ENCODE measurements at places on chromosomes 1 and 21.

- DNase-seq, result no peak
These were observed 11.3 kb upstream of the BACH1 start for GRCh38 chr21:29287383-29287782.

- DNase-seq, result no peak
These were observed 207.1 kb downstream of the HHAT start for GRCh38 chr1:210535761-210536160.

GRCh38 chr1:62282909-62283755 is 36.1 kb downstream of the KANK4 start:
- no peak for DNase-seq

DNA sequence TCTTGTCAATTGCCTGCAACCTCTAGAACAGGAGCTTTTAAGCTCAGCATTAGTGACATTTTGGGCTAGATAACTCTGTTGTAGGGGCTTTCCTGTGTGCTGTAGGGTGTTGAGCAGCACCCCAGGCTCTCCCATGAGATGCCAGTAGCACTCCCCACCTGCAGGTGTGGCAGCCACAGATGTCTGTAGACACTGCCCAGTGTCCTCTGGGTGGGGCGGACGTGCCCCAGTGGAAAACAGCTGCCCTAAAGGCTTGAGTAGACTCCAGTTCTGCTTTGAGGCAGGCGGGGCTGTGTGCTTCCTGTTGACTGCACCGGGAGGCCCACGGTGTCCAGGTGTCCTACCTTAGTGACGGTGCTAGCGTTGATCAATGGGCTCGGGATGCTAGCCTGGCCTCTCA is 16.9 kb upstream of the PWP2 start:
- no peak for DNase-seq

- no peak for DNase-seq
These were observed 13.5 kb downstream of the GNG4 start for GRCh38 chr1:235635938-235636662.

- no peak for DNase-seq
These were observed 5.4 kb upstream of the DEDD start for GRCh38 chr1:161137881-161138280.

DNA sequence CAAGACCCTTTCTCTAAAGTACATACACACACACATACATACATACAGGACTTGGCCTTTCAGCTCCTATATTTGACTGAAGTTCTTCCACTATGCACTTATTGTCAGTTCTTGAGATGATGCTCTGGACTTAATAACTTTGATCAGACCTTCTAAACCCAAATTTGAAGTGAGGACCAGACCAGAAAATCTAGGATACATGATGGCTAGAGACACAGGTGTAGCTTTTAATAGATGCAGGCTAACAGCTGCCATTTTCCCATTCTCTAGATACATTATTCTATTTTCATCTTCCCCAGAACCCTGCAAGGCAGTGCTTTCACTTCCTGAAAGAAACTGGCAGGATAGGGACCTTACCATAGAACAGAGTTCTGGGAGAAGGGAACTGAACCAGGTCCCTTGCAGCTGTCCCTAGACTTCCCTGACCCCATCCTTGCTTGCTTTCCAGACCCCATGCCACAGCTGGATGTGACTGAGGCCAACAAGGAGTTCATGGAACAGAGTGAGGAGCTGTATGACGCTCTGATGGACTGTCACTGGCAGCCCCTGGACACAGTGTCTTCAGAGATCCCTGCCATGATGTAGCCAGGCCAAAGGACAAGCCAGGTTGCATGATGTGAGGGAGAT is 14.9 kb upstream of the RAB42 start:
- no peak for DNase-seq

DNA sequence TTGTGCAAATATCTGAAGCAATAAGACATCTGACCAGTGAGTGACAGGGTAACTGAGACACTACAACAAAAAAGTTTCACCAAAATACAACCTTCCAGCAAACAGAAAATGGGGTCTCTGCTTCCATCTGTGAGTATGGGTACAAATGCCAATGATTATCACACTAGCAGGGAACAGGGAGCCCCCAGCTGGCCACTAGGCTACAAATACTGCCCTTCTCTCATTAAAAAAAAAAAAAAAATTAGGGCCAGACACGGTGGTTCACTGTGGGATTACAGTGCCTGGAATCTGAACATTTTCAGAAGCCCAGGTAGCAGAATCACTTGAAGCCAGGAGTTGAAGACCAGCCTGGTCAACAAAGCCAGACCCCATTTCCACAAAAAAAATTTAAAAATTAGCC is 48.4 kb upstream of the EDARADD start:
- no peak for DNase-seq

Data from activated naive CD8-positive, alpha-beta T cell treated with anti-CD3 and anti-CD28 coated beads, Interleukin-2, amount 50 U/mL, for 16 hours (primary cell).